ENCODE measurements at places on chromosomes 5 and 9.

- no peak for DNase-seq
Observed at GRCh38 chr5:86885489-86886230, 267.9 kb downstream of the COX7C start.

DNA sequence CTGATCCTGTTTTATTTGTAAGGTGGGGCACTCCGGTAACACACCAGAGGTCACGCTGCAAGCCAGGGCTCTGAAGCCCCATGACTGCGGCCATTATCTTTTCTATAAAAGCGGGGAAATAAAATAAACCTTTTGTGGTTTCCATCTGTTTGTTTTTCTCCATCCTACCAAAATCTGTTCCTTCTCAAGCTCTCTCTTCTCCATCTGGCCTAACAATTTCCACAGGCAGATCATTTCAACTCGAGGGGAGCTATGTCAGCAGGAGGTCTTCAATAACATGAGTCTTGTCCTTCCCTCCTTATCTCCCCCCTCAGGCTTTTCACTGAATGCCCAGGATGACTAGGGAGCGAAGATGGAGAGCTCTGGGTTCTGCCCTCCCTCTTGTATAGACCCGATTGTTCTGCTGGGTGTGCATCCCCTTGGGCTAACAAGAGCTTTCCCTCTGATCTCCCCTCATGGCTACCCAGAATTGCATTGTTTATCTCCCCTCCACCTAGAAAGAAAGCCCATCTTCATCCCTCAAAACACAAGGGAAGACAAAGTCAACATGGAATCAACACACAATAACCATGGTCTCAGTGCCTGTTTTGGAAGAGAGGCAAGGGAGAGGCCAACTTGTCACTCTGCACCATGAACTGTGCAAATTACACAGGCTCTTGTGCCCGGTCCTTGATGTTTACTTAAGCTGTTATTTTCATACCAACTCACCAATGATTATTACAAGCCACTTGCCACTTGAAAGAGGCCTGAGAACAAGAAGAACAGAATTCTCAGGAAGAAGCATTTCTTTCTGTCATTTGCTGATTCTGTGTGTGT, 187.8 kb downstream of the FANCC start:
- DNase-seq: no peak

- no peak for DNase-seq
Observed at GRCh38 chr9:87239312-87239711, 258.4 kb upstream of the DAPK1 start.

DNA sequence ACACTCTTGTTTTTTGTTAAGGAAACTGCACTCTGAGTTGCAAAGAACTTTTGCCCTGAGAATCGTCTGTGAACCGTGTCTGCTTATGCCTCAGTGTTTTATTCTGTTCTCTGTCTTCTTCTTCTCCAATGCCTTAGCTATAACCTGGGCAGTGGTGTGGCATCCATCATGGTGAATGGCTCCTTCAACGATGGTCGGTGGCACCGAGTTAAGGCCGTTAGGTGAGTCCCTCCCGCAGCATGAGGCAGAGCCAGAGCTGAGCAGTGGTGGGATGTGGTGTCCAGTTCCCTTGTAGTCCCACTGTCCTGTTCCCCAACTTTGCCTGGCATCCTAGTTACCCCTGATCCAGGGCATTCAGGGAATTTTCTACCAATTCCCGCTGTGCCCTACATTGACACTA, 98.3 kb downstream of the LIFR start:
- no peak for DNase-seq

DNA sequence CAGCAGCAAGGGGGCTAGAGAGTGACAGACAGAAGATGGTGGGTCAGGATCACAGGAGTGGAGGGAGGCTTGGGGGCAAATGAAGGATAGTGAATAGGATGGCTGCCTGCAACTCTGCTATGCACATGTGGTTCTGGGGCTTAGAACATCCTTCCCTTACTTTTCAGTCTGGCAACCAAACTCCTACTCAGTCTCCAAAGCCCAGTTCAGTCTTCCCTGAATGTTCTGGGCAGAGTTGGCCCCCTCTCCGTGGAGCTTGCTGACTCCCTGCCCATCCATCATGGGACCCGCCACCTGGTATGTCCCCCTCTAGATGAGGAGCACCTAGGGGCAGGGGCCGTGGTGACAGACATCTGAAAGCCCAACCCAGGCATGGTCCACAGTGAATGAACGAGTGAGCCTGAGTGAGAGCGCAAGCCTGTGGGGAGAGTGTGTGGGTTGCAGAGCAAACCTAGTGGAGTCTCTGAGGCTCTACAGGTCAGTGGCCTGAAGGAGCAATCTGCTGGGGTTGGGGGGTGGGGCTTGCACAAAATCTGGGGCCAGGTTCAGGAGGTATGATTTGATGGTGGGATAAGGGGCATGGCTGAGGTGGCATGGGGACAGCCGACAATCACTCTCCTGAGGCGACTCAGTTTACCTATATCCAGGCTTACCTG, 180.6 kb downstream of the FGF18 start:
- DNase-seq: no peak

DNA sequence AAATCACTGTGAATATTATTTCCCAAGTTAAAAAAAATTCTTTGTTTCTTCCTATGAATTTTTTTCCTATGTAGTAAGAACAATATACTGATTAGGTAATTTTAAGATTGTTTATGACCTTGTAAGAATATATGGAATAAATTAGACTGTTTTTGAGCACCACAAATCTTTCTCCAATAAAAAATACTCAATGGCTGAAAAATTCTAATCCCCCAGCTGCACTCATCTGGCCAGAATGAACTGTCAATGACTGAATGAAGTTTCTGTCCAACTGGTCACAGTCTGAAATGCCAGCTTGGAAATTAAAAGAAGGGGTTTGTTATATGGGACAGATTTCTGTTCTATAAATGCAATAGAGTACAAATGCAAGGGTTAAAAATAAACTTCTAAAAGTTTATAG, 569.5 kb upstream of the SEMA6A start:
- DNase-seq: no peak

Measured in midbrain (tissue), 1 donor.